ENCODE measurements at places on chromosomes 7 and 10.

- DNase-seq: no peak
Measured at GRCh38 chr10:1249142-1249920, 193.1 kb downstream of the WDR37 start.

- no peak for DNase-seq
Measured at GRCh38 chr10:30697806-30698205, 68.3 kb upstream of the LYZL2 start.

DNA sequence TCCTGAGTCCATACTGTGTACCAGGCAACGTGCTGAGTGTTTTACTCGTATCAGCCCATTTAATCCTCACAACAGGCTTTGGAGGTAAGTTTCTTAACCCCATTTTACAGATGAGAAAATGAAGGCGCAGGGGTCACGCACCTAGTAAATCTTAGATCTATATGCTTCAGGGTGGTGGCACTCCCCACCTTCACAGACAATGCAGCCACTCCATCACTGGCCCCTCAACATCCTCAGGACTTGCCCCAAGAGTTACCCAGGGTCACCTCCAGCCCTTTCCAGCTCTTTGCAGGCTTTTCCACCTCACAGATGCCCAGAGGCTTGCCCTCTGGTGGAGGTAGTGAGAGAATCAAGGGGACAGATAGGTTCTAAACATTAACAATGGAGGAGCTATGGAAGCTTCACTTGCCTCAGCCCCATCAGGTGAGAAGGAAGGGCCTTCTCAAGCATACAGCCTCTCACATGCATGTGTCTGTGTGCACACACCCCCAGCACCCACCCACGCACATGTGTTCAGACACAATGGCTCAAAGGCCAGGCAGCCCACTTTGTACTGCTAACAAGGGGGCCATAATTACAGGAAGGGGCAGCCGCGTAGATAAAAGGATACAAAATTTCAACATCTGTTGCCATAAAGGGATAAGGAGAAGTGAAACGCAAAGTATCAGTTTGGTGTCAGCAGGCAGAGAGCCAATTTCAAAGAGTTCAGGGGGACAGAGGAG is 29.1 kb downstream of the DPCD start:
- no peak for DNase-seq

GRCh38 chr10:35424680-35425285 is 88.5 kb downstream of the CCNY start:
- no peak for DNase-seq

- no peak for DNase-seq
Measured at GRCh38 chr10:16458166-16458955, 21.6 kb downstream of the PTER start.

DNA sequence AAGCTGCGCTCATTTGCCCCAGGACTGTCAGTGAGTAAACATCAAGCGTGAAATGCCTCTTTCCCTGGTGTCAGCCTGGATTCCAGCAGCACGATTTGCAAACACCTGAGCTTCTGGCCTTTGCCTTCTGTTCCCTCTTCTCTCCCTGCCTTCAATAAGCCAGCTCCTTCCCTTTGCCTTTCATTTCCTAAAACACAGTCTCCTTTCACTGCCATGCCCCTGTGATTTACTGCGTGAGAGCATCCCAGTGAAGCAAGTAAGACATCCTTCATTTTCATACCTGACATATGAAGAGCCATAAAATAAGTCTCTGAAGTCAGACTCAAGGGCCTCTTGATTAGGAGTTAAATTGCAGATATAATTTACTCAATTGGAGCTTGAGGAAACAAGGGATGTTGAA is 681.8 kb downstream of the TYW1 start:
- DNase-seq: no peak

- DNase-seq: no peak
Measured at GRCh38 chr10:61921143-61921542, 19.6 kb downstream of the ARID5B start.

DNA sequence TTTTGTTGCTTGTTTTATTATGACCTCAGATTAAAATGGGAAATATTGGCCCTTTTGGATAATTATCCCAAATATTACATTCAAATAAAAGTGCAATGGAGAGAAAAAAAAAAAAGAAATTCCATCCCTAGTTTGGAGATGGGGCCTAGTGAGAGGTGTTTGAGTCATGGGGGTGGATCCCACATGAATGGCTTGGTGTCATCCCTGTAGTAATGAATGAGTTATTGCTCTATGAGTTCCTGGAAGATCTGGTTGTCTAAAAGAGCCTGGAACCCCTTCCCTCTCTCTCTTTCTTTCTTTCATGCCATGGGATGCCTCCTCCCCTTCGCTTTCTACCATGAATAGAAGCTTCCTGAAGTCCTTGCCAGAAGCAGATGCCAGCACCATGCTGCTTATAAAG is 44.3 kb downstream of the MSRB2 start:
- DNase-seq: no peak

DNA sequence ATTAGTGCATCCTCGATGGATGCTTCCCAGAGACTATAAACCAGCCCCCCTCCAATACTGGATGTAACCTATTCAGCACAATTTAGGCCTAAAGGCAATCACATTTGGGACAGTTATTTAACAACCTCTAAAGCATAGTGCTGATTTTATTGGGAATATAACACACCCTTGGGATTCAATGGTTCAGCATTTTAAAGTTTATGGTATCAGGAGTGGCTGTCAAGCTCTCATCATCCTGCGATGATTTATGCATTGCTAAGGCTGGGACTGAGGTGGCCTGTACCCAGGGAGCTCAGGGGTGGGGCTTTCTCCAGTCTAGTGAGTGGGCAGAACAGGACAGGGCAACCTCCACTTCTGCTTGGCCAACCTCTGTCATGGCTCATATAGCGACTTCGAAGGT is 464.9 kb downstream of the INHBA start:
- no peak for DNase-seq

DNA sequence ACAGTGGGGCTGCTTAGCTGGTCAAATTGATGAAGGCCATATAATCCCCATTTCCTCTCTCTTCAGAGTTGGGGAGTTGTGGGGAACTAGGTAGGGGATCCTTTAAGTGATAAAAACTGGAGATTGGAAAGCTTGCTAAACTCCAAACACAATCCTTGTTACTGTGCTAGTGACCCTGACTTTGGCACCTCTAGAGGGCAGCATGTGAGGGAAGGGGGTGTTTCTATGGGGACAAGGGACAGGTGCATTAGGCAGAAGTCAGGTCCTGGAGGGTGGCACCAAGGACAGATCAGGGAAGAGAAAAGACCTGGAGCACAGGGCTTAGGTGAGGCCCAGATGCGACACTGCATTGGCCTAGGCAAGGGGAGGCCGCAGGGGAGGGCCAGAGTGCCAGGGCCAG is 66.9 kb downstream of the CDHR3 start:
- no peak for DNase-seq

- DNase-seq: no peak
Measured at GRCh38 chr7:40595832-40596231, 461.0 kb downstream of the SUGCT start.

- DNase-seq: no peak
Measured at GRCh38 chr10:95485056-95485844, 75.9 kb downstream of the SORBS1 start.

DNA sequence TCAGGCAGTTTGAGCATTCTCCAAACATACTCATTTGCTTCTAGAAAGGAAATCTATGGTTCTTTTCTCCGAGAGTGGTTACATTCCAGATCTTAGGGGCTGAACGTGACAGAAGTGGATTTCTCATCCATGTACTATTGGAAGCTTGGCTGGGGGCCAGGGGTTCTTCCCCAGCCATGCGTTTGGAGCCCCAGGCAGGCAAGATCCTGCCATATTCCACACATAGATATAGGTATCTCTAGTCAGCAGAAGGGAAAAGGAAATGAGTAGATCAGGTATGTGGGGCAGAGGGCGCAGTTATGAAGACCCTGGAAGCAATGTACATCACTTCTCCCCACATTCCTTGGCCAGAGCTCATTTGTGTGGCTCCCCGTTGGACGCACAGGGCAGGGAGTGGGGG is 299.8 kb downstream of the CCDC3 start:
- no peak for DNase-seq

- no peak for DNase-seq
Measured at GRCh38 chr10:517872-518475, 171.5 kb downstream of the DIP2C start.

DNA sequence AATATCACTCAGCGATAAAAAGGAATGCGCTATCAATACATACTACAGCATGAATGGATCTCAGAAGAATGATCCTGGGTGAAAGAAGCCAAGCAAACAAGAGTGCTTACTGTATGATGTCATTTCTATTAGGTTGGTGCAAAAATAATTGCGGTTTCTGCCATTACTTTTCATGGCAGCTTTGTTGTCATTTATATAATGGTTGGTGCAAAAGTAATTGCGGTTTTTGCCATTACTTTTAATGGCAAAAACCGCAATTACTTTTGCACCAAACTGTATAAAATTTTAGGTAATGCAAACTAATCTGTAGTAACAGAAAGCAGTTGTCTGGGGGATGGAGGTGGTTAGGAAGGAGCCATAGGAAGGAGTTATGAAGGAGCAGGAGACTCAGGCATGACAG is 318.3 kb upstream of the ZMIZ1 start:
- DNase-seq: no peak

DNA sequence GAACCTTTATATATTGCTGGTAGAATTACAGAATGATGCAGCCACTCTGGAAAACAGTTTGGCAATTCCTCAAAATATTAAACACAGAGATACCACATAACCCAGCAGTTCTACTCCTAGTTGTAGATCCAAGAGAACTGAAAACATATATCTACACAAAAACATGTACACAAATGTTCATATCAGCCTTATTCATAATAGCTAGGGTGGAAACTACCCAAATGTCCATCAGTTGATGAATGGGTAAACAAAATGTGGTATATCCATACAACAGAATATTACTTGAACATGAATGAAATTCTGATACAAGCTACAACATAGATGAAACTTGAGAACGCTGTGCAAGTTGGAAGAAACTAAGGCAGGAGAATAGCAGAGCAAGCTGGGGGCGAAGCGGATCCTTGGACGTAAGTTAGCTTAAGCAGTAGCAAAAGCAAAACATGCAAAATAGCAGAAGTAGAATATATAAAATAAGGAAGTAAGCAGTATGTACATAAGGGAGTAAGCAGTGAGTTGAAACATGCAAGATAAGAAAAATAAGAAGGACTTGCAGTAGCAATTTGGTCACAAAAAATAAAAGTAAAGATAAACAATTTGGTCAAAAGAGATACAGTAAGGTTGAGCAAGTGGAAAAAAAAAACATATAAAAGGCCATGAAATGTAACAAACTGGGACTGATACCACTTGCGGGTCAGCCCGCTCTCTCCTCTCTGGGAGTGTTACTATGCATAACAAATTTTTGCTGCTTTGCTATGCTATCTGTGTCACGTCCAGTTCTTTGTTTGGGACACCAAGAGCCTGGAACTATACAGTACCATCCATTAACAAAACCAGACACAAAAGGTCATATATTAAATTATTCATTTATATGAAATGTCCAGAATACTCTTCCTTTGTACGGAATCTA is 18.0 kb upstream of the HILPDA start:
- no peak for DNase-seq

- DNase-seq: no peak
Measured at GRCh38 chr7:646487-646886, 80.0 kb upstream of the DNAAF5 start.

- no peak for DNase-seq
Measured at GRCh38 chr10:43354330-43354635, 17.2 kb upstream of the FXYD4 start.

- no peak for DNase-seq
Measured at GRCh38 chr7:44189286-44189992, at the start of gene GCK. Gene GCK (minus strand): TSS chr7:44189439. CDS start chr7:44188953, 486 bp downstream.

DNA sequence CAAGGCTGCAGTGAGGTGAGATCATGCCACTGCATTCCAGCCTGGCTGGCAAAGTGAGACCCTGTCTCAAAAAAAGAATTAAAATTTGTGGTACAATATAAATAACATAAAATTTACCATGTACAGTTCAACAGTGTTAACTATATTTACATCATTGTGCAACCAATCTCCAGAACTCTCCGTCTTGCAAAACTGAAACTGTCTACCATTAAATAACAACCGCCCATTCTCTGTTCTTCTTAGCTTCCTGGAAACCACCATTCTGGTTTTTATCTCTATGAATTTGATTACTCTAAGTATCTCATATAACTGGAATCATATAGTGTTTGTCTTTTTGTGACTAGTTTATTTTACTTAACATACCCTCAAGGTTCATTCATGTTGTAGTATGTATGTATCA is 167.6 kb downstream of the AUTS2 start:
- DNase-seq: no peak

DNA sequence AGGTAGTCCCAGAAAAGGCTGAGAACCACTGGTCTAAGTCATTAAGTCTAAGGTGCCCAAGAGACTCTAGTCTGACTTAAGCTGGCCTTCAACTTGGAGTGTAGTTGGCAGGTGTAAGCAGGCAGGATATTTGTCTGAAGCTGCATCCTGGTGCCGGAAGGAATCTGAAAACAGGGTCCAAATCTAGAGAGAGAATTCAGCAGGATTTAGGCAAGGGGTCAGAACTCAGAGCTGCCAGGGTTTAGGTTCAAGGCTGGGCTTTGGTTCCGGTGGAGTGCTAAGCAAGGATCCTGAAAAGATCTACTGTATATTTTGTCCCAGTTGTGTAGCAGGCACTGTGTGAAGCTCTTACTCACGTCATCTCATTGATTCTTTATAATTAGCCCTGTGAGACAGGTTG is 16.5 kb upstream of the SEPTIN7 start:
- DNase-seq: no peak

Data from activated T-cell treated with anti-CD3 and anti-CD28 coated beads for 48 hours (primary cell).